ENCODE measurements at places on chromosomes 1 and 21.
A peak's percentile ranks its signal among the peaks of the same experiment; 100 is the strongest.

GRCh38 chr1:232950197-232951176 is at the start of gene NTPCR:
NTPCR (plus strand) TSS chr1:232950611; CDS start chr1:232950711, 100 bp downstream.
- peak; percentile 88 for DNase-seq

- DNase-seq = no peak
Observed at GRCh38 chr1:113904293-113904673, 316 bp downstream of the AP4B1 start.

- DNase-seq = peak; percentile 80
Observed at GRCh38 chr1:38727684-38728584, 131.6 kb downstream of the RRAGC start.

GRCh38 chr1:25987951-25988350 is 9.9 kb downstream of the PAFAH2 start:
- no peak for DNase-seq

GRCh38 chr1:185200889-185201288 is 43.9 kb downstream of the SWT1 start:
- DNase-seq = no peak
